ENCODE measurements at places on chromosomes 7 and 10.

- no peak for DNase-seq
Observed at GRCh38 chr10:102650655-102651454, 6.6 kb downstream of the TRIM8 start.

- DNase-seq, result no peak
Observed at GRCh38 chr7:141584935-141585334, 33.7 kb downstream of the AGK start.

GRCh38 chr10:31961277-31962074 lies 32.8 kb upstream of the ARHGAP12 start:
- DNase-seq, result no peak

GRCh38 chr10:123583639-123584418 lies 82.3 kb upstream of the GPR26 start:
- peak; percentile 90 for DNase-seq

GRCh38 chr10:30420266-30420665 lies 13.7 kb upstream of the MAP3K8 start:
- DNase-seq, result no peak

DNA sequence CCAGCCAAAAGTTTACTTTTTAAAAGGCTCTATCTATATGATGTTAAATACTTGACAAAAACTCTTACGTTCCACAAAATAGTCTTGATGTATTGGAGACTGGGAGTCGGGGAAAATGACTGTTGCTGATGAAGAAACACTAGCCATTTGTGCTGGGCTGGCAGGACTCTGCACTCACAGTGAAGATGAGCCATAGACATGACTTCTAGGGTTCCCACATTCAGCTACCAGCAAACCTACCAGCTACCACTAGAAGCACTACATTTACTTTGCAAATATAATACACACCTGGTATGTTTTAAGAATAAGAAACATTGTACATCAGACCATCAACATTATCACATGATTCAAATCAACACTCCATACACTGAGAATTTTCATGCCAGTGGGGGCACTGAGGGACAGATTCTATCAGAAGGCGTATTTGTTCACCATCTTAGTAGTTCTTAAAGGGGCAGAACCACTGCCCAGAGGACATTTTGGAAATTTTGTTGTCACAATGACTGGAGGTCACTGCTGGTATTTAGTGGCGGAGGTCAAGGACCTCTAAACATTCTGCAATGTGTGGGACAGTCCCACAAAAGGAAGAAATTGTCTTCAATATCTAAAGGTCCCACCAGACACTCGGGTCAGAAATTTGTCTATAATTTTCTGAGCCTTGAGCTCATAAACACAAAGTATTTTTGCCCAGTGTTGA lies 52.3 kb downstream of the PARD3 start:
- no peak for DNase-seq

DNA sequence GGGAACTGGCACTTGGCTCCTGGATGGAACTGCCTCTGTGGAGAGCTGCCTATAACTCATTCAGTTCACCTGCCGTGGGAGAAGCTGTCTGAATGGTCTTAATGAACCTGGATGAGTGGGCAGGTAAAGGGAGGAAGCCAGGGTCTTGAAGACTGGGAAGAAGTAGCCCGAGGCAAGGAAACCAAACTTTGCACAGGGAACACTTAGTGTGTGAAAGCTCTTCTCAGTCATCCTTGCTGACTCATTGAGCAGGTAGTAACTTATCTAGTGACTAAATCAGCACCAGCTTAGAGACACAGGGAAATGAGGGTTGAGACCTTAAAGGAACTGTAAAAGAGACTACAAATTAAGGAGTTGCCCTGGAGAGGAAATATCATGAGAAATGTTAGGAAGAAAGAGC lies 9.9 kb downstream of the LRRC4 start:
- no peak for DNase-seq

- no peak for DNase-seq
Observed at GRCh38 chr7:66100408-66101050, 14.1 kb upstream of the CRCP start.

DNA sequence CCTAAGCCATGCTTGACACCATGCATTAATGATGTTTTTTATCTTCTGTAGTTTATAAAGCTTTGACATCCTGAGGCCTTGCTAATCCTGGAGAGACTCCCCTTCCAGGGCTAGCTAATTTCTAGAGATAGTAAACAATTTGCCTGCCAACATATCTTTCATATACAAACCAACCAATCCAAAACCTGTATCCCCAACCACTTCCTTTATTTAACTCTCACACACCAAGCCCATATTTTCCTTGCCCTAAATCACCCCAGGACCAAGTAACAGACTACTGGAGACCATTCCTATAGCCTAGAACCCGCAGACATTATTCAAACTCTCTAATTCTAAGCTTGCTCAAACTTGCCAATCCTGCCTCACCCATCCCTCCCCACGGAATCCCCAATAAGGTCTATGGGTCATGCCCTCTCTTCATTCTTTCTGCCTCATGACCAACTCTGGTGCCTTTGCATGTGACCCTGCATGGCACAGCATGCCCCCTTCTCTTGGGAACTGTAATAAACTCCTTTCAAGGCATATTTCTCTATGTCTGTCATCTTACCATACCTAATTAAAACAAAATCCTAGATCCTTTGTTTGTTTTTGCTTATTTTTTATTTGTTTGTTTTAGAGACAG lies 116.6 kb upstream of the CACUL1 start:
- no peak for DNase-seq

DNA sequence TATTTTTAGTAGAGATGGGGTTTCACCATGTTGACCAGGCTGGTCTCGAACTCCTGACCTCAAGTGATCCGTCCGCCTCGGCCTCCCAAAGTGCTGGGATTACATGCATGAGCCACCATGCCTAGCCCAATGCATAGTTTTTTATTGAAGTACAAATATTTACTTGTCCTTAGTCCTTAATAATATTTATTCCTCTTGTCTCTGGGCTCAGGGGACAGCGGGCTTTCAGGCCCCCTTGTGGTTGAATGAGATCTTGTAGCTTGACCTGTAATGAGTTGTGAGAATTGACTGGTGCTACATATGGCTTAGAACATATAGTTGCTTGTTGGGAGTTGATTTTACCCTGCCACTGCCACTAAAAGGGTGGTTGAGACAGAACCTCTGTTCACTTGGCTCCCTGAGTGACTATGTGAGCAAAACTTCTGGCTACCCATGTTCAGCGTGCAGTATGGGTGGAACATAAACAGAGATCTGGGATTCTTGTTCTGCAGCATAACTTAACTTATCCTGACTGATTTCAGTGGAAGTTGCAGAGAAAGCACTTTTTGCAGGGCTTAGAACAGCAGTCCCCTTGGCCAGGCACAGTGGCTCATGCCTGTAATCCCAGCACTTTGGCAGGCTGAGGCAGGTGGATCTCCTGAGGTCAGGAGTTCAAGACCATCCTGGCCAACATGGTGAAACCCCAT lies 14.9 kb downstream of the CCL26 start:
- no peak for DNase-seq

GRCh38 chr10:86375204-86375603 lies 8.6 kb upstream of the GRID1 start:
- no peak for DNase-seq

GRCh38 chr10:1394155-1394912 lies 338.1 kb downstream of the WDR37 start:
- no peak for DNase-seq

DNA sequence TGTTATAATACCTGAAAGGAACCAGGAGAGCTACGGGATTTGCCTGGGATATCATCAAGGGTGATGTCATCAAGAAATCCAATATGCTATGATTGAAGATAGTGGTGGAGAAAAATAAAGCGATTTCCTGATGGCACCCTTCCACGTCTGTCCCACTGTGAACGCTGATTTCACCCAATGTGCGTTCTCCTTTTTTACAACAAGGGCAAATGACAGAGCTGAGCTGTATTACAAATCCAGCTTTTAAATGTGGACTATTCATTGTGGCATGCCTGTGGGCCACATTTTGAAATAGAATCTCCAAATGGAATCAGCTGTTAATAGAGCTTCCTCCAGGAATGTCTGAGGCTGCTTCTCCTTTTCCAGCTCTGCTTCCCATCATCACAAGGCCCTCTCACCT lies 23.3 kb downstream of the SLC13A4 start:
- no peak for DNase-seq
